Activated CD4-positive, alpha-beta T cell treated with anti-CD3 and anti-CD28 coated beads, Interleukin-2, amount 50 U/mL, for 16 hours (primary cell): ENCODE measurements at places on chromosomes 5 and 9.

DNA sequence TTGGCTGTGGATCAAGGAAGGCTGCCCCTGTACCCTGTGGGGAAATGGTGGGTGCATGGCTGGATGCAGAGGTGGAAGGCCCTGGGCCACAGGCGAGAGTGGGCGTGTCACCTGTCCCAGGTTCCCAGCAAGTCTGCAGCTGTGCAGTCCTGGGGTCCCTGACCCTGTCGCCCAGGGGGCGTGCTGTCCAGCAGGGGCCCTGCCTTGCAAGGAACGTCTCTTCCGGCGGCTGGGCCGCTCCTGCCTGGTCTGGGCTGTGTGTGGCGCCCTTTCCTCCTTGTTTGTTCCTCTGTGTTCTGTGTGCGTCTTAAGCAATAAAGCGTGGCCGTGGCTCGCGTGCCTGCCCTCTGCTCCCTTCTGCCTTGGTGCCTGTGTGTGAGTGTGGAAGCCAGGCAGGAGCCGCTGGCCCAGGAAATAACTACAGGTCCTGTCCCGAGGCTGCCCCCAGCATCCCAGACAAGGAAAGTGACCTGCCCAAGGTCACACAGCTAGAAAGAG lies 8.4 kb downstream of the SLC2A6 start:
- no peak for DNase-seq

DNA sequence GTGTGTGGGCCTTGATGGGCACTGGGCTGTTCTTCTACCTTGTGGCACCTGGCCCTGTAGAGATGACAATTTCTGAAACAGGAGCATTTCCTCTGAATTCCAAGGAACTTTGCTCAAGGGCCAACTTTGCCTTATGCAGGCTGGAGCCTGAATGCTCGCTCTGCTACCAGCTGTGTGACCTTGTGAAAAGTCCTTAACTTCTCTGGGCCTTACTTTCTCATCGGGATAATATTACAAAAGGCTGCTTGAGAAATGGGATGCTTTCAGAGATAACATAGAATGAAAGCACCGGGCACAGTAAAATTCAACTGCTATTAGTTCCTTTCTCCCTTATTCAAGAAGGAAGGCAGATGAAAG lies 58.8 kb downstream of the GADD45G start:
- no peak for DNase-seq

DNA sequence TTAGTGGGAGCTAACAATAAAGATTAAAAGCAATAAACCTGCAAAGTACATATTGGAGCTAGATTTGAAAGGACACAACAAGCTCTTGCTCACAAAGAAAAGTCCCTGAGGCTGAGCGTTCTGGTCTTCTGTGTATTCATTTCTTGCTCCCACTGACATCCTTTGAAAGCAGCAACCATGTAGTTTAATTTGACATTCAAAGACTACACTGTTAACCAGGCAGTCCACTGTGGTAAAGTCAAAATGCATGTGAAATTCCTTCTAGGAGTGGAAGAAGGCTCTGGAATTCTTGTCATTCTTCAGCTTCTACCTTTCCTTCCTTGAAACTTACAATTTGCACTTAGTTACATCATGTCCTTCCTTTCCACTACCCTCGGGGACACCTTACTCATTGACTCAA lies 480.7 kb downstream of the CSNK1G3 start:
- no peak for DNase-seq

DNA sequence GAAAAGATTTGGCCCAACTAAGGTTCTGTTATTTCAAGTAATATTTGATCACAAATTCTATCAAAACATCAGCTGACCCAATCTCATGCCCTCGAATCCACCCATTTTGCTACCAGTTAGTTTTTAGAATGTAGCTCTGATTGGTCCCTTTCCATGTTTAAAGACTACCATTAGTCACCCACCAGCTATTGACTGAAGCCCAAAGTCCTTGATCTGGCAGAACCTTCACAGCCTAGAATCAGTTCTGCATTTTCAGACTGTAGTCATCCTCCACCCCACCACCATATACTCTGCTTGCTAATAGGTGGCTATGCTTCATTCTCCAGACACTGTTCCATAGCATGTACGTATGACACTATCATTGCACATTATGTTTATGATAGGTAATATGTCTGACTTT lies 182.2 kb upstream of the TARS1 start:
- no peak for DNase-seq

DNA sequence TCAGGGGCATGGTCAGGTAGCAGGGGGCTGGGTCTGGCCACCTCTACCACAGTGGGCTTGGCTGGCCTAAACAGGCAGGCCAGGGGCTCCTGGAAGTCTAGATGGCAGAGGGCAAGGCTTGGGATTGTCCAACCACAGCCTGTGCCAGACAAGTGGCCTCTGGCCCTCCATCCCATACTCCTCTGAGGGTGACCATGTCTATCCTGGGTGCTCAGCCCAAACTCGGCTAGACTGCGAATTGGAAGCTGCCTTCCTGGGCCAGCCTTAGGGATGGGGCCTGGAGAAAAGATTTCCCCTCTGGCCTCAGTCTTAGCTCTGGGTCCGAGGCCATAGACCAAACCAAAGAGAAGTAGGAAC lies 110.5 kb downstream of the PHF2 start:
- DNase-seq, result no peak
